ENCODE measurements at places on chromosomes 12 and 14.

GRCh38 chr12:27969624-27970400 is 2.7 kb downstream of the PTHLH start:
- peak; percentile 87 for DNase-seq

DNA sequence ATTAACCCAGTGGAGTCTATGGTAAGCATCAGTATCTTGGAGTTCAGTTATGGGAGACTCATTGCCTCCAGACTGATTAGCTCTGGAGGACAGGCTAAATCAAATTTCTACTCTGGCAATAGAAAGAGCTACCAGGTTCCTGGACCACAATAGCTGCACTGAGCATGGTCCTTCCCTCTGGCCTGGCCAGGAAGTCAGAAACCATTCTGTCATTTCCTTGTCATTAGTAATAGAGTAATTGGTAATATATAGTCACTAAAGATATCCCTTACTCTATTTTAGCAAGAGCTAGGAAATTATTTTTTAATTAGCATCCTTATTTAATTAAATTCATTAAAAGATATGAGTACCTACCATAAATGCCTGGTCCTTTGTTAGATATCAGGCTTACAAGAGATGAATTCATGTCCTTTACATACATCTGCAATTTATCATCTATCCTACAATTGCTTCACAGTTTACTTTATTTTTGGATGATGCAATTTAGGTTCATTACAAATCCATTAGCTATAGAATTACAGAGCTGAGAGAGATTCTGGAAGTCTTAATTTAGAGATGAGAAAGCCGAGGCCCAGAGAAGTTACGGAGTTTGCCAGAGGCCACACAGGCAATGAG is 23.7 kb upstream of the TDRD9 start:
- DNase-seq, result no peak

GRCh38 chr12:45670346-45671065 is 59.0 kb upstream of the ARID2 start:
- no peak for DNase-seq

DNA sequence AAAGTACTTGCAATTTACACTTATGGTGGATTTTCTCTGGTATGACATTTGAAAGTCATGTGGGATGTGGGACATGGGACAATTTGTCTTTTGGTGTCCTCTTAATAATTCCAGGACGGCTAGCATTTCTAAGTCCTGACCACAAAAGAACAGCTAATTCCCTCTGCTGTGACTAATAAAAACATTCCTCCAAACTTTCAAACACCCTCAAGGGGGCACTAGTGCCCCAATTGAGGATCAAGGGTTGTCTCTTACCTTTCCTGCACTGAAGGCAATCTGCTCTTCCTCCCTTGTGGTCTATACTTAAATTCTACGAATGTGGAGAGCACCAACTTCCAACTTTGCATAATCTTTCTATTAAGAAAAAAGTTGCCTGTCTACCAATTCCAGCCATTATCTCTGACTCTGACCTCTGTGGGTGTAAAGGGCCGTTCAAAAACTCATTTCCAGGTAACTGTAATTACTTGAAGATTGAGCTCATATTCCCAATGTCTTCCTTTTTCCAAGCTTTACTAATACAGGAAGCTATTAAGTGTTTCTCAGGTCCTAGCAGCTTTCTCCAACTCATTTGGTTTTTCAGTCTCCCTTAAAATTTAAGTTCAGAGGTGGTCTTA is 210.2 kb downstream of the PTPRO start:
- no peak for DNase-seq

DNA sequence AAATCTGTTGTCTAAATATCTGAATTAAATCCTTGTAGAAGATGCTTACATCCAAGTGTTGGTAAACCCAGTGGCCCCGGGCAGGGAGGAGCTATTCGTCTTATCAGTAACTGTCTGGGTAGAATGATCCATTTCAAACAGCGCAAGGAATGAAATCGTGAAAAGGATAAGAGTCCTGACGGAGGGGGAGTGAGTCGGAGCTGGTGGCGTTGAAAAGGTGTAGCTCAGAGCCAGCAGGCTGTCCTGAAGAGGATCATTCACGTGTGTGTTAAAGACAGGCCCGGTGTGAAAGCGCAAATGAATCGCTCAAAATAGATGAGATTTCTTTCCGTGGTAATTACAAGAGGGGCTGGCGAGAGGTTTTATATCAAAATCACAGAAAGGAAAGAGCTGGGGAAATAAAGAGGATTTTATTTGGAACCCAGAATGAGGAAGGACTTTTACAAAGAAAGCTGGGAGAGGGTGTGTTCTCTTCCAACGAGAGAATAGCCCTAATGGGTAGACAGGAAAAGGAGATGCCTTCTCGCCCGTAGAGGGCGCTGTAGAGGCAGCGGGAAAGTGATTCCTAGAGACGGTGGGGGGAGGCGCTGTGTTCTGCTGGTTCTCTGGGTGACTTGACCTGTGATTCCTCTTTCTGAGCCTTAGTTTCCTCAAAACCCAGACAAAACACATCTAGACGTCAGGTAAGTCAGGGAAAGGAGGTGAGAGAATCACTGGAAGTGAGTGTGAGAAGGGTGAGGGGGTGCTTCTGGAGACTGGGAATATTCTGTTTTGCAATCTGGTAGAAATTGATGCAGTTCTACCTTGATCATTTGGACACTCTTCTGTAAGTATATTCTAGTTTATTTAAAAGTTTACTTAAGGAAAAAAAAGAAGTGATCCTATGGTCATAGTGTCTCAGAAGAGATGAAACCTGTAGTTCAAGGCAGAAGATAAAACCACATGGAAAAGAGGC is 39.3 kb downstream of the SRRM4 start:
- peak; percentile 36 for DNase-seq

GRCh38 chr12:59941461-59941860 is 345.6 kb downstream of the SLC16A7 start:
- no peak for DNase-seq

DNA sequence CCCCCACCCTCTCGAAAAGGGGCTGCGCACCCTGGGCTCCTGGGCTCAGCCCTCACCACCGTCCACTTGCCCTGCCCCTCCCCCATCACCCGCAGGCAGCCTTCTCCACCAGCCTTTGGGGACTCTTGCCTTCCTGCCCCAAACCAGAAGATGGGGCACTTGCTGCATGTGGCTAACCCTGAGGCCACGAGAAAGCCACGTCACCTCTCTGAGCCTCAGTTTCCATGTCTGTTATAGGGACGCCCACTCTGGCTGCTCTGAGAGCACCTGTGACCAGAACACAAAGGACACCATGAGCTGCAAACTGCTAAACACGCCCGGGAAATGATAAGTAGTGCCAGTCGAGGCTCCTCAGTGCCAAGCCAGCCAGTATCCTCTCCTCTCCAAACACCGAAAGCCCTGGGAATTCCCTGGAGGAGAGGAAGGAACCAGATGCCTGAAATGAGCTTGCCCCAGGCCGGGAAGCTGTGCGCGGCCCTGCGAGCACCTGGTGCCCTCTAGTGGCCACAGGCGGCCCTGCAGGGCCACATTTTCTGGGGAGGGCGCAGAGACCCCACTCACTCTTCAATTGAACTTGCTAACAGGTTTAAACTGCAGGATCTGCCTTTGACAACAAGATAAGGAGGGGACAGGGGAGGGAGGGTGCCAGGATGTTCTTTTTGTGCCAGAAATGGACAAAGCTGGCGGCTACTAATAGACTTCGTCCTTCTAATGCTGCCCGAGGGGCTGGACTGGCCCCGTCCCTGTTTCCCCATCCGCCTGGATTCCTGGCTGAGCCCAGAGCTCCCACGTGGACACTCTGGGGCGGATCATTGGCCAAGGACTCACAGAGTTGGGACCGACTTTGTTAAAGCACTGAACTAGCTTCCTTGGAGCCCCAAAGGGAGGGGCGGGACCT is 10.2 kb upstream of the SERPINA9 start:
- DNase-seq, result peak; percentile 34

DNA sequence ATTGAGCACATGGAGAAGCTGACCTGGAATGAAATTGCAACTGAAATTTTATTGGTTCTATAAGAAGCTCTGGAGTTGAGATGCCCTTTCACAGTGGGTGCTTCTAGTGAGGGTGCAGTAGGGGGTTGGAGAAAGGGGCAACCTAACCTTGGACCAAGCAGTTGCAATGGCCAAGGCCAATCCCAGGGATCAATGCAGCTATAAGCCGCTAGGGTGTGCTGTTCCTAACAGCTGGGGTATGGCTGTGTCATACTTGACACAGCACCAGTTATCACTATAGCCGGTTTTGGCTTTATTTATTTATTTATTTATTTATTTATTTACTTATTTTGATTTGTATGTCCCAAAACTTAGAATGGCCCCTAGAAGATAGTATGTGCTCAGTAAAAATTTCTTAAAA is 505.9 kb downstream of the FLRT2 start:
- DNase-seq, result peak; percentile 12

DNA sequence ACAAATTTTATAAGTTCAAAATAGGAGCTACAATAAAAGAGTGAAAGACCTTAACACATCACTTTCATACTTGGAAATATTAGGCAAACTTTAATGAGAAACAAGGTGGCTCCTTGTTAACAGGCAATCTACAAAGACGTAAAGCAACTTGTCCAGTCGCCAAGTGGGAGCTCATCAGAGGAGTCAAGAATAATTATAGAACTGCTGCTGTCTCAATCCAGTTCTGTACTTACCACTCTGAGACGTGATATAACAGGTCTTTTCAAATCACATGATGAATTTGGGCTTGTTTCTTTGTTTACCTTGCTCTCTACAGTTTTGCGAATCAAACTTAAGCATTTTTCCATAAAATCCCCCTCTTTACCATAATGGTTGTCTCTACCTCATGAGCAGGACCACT is 3.6 kb downstream of the YBX3 start:
- no peak for DNase-seq

DNA sequence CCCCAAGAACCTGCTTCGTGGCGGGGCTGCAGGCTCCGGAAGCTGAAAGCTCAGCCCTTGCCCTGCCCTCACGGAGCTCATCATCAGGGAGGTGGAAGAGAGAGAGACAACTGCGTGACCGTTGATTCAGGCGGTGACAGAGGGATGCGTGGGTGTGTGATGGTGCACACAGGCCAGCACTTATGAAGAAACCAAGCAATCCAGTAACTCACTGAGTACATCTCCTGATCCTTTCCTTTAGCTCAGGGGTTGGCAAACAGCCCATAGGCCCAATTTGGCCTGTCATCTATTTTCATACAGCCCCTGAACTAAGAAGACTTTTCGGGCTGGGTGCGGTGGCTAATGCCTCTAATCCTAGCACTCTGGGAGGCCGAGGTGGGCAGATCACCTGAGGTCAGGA is 49.9 kb downstream of the TESC start:
- no peak for DNase-seq

DNA sequence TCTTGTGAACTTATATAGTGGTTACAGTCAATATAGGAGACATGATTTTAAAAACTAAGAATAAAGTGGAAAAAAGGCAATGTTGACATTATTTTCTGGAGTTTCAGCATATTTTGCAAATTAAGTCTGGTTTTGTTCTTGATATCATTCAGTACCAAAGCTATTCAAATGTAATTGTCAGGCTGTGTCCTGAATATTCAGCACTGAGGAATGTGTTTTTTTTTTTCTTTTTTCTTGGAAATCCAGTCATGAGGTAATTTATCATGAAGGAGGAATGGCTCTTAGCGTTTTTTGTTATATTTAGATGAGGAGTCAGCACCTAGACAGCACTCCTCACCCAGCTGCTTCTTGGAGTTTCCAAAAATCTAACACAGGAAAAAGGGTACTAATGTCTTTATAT is 225.5 kb downstream of the CCDC91 start:
- DNase-seq, result no peak

DNA sequence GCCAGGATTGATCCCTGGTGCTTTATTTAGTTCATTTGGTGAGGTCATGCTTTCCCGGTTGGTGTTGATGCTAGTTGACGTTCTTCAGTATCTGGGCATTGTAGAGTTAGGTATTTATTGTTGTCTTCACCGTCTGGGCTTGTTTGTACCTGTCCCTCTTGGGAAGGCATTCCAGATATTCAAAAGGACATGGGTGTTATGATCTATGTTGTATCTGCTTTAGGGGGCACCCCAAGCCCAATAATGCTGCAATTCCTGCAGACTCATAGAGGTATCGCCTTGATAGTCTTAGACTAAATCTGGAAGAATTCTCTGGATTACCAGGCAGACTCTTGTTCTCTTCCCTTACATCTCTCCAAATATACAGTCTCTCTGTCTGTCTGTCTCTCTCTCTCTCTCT is 42.1 kb downstream of the AK7 start:
- DNase-seq, result no peak

GRCh38 chr12:115916910-115917668 is 360.4 kb downstream of the MED13L start:
- DNase-seq, result peak; percentile 48

GRCh38 chr12:115817389-115817788 is 460.1 kb downstream of the MED13L start:
- no peak for DNase-seq

- peak; percentile 77 for DNase-seq
Measured at GRCh38 chr14:22570132-22570949, 18.7 kb downstream of the DAD1 start.

- DNase-seq, result no peak
Measured at GRCh38 chr12:7751394-7751793, 4.2 kb upstream of the CLEC4C start.

- no peak for DNase-seq
Measured at GRCh38 chr12:3728686-3729085, 24.2 kb downstream of the CRACR2A start.

GRCh38 chr12:95055057-95055456 is 18.4 kb downstream of the NR2C1 start:
- no peak for DNase-seq

- no peak for DNase-seq
Measured at GRCh38 chr14:67955261-67955660, 135.7 kb downstream of the RAD51B start.

DNA sequence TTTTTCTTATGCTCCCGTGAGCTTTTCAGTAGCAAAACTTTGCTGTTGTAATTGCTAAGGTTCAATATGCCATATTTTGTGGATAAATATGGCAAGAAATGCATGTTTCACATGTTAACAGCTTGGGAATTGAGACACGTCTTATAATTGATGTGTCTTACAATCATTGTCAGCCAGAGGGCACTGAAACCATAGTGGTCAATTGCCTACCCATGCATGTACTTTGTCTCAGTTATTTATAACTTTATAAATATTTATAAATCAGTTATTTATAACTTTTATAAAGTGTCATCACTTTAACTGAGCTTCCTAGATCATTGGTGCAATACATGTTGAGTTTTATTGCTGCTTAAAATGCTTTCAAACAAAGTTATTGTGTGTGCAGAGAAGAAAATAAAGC is 82.0 kb downstream of the CATSPERB start:
- DNase-seq, result no peak

- DNase-seq, result no peak
Measured at GRCh38 chr12:77553976-77554619, 276.6 kb upstream of the NAV3 start.

- DNase-seq, result no peak
Measured at GRCh38 chr12:123723011-123723410, 10.9 kb downstream of the ATP6V0A2 start.

Measured in pancreas (tissue), 10 donors.